ENCODE measurements at places on chromosomes 4 and X.
A peak's percentile ranks its signal among the peaks of the same experiment; 100 is the strongest.

- no peak for DNase-seq
- no peak overlapping the region for H3K4me3 ChIP-seq
- H3K27ac ChIP-seq = no peak overlapping the region
- H3K36me3 ChIP-seq = no peaks in the 10 kb centered on the region
- no peaks in the 10 kb centered on the region for H3K27me3 ChIP-seq
Measured at GRCh38 chr4:145285928-145286327, 105.5 kb upstream of the OTUD4 start.

DNA sequence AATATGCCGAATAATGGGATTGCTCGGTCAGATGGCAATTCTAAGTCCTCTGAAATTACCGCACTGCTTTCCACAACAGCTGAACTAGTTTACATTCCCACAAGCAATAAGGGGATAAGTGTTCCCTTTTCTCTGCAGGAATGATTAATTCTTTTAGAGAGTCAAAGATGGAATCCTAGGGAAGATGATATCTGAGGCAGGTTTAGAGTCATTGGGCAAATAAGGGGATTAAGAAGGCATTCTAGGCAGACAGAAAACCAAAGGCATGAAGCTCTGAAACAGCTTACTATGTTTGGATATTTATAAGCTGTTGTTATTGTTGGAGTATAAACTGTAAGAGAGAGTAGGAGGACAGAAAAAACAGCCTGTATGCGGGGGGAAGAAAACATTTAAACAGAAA, 85.7 kb downstream of the TET2 start:
- DNase-seq = no peak
- no peaks in the 10 kb centered on the region for H3K36me3 ChIP-seq
- H3K4me1 ChIP-seq = peaks cover 4% of the 10 kb centered on the region
- H3K27me3 ChIP-seq = no peaks in the 10 kb centered on the region

DNA sequence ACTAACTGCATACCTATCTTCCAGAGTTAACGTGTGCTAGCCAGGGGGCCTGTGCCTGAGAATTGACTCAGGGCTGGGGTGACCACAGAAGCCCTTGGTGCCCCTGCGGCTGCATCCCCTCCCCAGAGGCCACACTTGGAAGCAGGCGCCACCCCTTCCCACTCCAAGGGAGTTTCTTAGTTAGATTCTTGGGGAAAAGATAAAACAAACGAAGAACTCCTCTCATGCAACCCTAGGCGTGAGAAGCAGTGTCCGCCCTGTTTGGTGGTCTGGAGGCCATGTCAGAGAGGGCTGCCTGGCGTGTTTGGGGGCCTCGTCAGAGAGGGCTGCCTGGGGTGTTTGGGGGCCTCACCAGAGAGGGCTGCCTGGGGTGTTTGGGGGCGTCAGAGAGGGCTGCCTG, 50.3 kb upstream of the HGFAC start:
- peaks cover 30% of the 10 kb centered on the region for H3K4me1 ChIP-seq
- no peaks in the 10 kb centered on the region for H3K27me3 ChIP-seq
- DNase-seq = no peak
- no peak overlapping the region for H3K4me3 ChIP-seq
- no peak overlapping the region for H3K27ac ChIP-seq

DNA sequence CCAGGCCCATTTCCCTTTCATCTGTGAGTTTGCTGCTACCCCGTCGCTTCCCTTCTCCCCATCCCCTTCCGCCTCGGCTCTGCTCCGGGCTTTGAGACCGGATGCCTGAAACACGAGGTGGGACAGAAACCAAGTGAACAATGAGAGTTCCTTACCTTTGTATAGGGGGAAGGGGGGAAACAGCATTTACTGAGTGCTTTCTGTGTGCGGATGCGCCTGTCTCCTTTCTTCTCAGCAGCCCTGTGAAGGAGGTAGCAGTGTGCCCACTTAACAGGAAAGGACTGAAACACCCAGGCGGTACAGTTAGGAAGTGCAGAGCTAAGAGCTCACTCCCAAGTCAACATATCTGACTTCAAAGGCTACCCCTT, 43.2 kb upstream of the TMSB15B start:
- H3K36me3 ChIP-seq = no peaks in the 10 kb centered on the region
- H3K27ac ChIP-seq = peak overlapping the region; percentile 91
- H3K27me3 ChIP-seq = no peaks in the 10 kb centered on the region
- DNase-seq = peak; percentile 34
- H3K4me3 ChIP-seq = peak overlapping the region; percentile 79

GRCh38 chr4:92677805-92678204, 374.0 kb downstream of the GRID2 start:
- no peak overlapping the region for H3K4me3 ChIP-seq
- DNase-seq = no peak
- H3K36me3 ChIP-seq = no peaks in the 10 kb centered on the region

DNA sequence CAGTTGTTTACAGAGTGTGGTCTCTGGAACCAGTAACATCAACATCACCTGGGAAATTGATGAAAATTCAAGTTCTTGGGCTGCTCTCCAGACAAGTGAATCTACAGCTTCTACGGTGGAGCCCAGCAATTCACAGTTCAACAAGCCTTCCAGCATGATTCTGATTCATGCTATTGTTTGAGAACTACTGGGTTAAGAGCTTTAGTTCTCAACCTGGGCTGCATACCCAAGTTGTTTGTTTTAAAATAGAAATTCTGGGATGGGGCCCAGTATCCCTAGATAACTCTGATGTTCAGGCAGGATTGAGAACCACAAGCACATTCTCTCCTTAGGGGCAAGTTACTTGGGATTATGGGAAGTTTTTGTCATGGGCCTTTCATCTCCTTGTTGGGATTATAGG, 37.9 kb upstream of the PGK1 start:
- no peaks in the 10 kb centered on the region for H3K27me3 ChIP-seq
- no peak overlapping the region for H3K4me3 ChIP-seq
- DNase-seq = no peak
- H3K4me1 ChIP-seq = no peaks in the 10 kb centered on the region
- no peaks in the 10 kb centered on the region for H3K36me3 ChIP-seq

DNA sequence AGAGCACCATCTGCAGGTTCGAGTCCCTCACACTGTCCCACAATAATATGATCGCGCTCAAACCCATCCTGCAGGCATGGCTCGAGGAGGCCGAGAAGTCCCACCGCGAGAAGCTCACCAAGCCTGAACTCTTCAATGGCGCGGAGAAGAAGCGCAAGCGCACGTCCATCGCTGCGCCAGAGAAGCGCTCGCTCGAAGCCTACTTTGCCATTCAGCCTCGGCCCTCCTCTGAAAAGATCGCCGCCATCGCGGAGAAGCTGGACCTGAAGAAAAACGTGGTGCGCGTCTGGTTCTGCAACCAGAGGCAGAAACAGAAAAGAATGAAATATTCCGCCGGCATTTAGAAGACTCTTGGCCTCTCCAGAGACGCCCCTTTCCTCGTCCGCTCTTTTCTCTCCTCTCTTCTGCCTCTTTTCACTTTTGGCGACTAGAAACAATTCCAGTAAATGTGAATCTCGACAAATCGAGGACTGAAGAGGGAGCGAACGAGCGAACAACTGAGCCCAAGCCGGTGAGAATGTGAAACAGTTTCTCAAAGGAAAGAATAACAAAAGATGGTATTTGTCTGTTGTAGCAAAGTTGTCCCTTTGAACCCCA, 1.9 kb downstream of the POU4F2 start:
- H3K27ac ChIP-seq = no peak overlapping the region
- H3K27me3 ChIP-seq = peaks cover 96% of the 10 kb centered on the region
- H3K4me1 ChIP-seq = peaks cover 8% of the 10 kb centered on the region
- no peak for DNase-seq
- H3K4me3 ChIP-seq = no peak overlapping the region

DNA sequence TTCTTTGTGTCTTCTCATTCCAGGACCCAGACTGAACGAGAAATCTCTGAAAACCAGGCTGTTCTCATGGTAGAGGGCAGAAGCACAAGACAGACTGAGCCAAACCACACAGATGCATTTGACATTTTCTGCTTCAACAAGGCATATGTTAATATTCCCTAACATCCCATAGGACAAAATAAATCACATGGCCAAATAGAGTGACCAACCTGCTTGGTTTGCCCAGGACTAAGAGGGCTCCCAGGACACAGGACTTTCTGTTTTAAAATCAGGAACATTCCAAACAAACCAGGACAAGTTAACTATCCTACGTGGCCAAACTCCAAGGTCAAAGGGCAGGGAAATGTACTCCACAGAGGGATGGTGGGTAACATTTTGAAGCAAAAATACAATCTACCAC, 11.7 kb downstream of the CTPS2 start:
- no peak overlapping the region for H3K27ac ChIP-seq
- no peaks in the 10 kb centered on the region for H3K27me3 ChIP-seq
- no peaks in the 10 kb centered on the region for H3K4me1 ChIP-seq
- no peak for DNase-seq
- H3K4me3 ChIP-seq = no peak overlapping the region
- no peaks in the 10 kb centered on the region for H3K36me3 ChIP-seq

DNA sequence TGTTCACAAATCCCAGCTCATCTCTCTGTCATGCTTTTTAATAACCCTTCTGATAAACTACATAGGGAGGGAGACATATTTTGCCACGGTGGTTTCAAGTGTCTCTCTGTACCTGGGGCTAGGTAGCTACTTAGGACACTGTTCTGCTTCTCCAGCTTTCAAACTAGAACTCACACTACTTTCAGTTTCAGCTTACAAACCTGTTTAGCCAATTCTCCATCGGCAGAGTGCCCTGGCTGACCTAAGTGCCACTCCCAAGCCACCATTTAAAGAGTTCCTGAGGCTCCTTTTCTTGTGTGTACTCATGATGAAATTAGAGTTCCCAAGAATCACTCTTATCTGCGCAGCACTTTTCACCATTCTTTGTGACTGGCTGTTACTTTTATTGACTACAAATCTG, 899.2 kb downstream of the FAT4 start:
- DNase-seq = peak; percentile 15
- H3K36me3 ChIP-seq = no peaks in the 10 kb centered on the region
- no peak overlapping the region for H3K27ac ChIP-seq

DNA sequence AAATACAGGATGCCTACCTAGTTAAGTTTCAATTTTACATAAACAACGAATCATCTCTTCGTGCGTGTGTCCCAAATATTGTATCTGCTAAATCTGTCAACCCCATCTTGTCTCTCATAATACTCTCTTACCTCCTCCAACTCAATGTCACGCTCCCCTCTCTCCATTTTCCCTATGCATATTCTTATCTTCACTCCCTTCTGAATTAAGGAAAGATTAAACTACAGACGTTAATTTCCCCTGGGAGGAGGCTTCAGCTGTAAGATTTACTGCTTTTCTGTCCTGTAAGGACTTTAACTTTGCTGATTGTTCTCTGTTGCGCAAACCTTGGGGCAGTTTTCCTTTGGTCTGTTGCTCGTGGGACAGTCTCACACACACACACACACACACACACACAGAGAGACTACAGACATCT, 455 bp upstream of the ABCB7 start:
- H3K4me3 ChIP-seq = peak overlapping the region; percentile 23
- H3K27ac ChIP-seq = peak overlapping the region; percentile 84
- H3K4me1 ChIP-seq = no peaks in the 10 kb centered on the region

DNA sequence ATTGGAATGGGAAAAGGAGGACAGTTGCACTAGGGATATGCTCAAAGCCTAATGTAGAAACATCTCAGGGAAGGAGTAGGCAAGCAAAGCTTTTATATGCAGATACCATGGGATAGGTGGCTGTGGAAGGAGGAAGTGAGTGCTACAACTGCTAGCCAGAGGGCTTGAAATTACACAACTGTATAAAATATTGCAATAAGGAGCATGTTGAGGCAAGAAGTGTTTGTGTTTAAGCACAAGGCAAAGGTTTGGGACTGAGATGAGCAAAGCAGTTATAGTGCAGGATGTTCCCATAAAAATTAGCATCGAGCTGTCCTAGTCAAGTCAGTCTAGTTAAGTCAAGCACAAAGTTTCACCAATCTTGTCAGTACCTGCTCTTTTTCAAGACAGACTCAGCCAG, 35.6 kb upstream of the DCAF8L1 start:
- H3K36me3 ChIP-seq = no peaks in the 10 kb centered on the region
- no peaks in the 10 kb centered on the region for H3K4me1 ChIP-seq
- H3K27me3 ChIP-seq = no peaks in the 10 kb centered on the region
- H3K27ac ChIP-seq = no peak overlapping the region

GRCh38 chr4:100981447-100982204, 365.7 kb downstream of the PPP3CA start:
- DNase-seq = peak; percentile 5
- no peaks in the 10 kb centered on the region for H3K27me3 ChIP-seq
- no peak overlapping the region for H3K27ac ChIP-seq
- no peaks in the 10 kb centered on the region for H3K36me3 ChIP-seq
- H3K4me1 ChIP-seq = no peaks in the 10 kb centered on the region

GRCh38 chr4:74535512-74535911, 90.6 kb downstream of the AREG start:
- H3K36me3 ChIP-seq = no peaks in the 10 kb centered on the region
- H3K4me1 ChIP-seq = peaks cover 37% of the 10 kb centered on the region
- no peak for DNase-seq

- no peak overlapping the region for H3K27ac ChIP-seq
- no peak overlapping the region for H3K4me3 ChIP-seq
- H3K4me1 ChIP-seq = peaks cover 5% of the 10 kb centered on the region
- H3K27me3 ChIP-seq = no peaks in the 10 kb centered on the region
- DNase-seq = peak; percentile 28
- no peaks in the 10 kb centered on the region for H3K36me3 ChIP-seq
Measured at GRCh38 chr4:40916880-40917279, 167.1 kb downstream of the NSUN7 start.

DNA sequence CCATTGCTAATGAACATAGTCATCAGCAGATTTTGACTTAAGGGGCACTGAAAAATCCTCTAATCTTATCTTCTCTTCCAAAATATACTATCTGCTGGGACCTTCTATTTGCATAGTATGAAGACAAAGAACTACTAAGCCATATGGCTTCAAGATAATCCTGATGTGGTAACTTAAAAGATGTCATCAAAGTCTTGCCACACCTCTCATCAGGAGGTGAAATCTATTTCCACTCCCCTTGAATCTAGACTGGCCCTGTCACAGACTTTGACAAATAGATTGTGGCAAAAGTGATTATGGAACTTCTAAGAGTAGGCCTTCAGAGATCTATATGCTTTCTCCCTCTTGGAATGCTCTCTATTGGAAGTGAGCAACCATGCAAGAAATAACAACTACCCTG, 27.3 kb upstream of the TET2 start:
- no peak for DNase-seq
- no peak overlapping the region for H3K27ac ChIP-seq

DNA sequence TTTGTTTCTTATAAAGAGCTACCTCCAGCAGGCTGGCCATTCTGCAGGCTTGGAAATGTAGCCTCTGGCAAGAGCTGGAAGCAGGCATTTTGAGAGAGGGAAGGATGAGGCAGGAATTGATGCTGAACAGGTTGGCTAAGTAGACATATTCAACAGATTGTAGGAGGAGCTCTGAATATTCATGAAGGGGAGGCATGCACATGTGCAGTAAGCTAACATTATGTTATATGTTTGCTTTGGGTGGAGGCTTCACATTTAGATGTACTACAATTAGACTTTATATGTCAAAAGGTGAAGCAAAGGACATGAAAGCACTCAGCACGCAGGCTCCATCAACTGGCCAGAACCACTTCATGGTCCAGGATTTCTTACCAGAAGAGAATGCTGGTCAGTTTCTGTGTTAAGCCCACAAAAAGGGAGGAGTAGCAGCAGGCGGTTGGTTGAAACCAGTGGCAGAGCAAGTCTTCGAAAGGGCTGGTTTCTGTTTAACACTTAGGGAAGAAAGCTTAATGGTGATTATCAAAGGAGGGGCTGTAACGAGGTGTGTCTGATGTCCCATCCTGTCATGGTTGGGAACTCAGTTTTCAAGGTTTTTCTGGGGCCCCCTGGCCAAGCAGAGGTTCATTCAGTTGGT, 54.8 kb downstream of the FGFBP1 start:
- H3K4me1 ChIP-seq = no peaks in the 10 kb centered on the region
- no peaks in the 10 kb centered on the region for H3K36me3 ChIP-seq
- DNase-seq = no peak
- no peak overlapping the region for H3K27ac ChIP-seq
- no peaks in the 10 kb centered on the region for H3K27me3 ChIP-seq
